Panc1 (cell line): ENCODE measurements at places on chromosomes 7 and 10.

GRCh38 chr10:69638642-69639041 is 8.6 kb downstream of the FAM241B start:
- no peak for DNase-seq

DNA sequence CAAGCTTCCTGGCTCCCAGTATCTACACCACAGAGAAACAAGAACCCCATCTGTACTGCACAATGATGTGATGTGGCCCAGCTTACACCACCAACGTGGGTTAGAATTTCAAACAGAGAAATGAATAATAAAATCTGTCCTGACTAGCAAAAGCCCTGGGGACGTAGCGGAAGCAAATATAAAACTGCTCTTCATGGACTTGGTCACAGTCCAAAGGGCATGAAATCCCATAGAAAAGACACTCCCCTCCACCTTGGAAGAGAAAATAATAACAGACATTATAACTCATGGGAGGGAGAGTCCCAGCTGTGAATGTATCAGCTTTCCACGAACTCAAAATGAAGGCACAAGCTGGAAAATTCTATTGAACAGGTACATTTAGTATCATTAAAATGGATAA is 205.3 kb upstream of the GALNT17 start:
- no peak for DNase-seq

DNA sequence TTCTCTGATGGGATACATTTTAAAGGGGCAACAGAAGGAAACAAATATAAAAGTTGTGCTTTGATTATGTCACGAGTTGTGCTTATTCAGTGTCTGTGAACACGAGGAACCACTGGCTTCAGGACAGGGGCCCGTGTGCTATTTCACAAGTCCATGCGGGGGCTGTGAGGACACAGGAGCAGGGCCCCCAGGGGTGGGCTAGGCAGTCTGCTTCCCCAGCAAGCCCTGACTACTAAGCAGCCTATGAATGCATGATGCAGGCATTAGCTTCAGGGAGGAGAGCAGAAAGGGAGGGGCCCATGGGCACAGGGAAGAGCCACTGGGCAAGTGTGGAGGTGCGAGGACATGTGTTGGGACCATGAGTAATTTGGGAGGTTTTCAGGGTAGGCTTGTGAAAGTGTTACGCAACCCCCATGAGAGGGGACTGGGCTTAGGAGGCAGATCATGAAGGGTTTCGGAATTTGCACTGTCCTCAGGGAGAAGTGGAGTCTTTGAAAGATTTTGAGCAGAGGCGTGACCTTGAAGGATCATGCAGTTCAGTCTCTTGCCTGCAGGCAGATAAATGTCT is 424.9 kb downstream of the CALN1 start:
- no peak for DNase-seq

DNA sequence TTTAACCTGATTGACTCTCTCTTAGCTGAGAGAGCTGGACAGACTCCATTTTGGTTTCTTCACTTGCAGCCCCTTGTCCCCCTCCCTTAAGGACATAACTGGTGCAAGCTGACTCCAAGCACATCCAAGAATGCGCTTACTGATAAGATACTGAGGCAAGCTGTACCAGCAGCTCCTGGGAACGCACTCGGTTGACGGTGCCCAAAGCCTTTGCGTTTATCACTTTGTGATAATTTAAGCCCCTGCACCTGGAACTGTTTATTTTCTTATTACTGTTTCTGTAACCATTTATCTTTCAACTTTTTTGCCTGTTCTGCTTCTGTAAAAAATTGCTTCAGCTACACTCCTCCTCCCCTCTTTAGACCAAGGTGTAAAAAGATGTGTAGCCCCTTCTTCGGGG is 8.5 kb downstream of the AKR1B15 start:
- no peak for DNase-seq

DNA sequence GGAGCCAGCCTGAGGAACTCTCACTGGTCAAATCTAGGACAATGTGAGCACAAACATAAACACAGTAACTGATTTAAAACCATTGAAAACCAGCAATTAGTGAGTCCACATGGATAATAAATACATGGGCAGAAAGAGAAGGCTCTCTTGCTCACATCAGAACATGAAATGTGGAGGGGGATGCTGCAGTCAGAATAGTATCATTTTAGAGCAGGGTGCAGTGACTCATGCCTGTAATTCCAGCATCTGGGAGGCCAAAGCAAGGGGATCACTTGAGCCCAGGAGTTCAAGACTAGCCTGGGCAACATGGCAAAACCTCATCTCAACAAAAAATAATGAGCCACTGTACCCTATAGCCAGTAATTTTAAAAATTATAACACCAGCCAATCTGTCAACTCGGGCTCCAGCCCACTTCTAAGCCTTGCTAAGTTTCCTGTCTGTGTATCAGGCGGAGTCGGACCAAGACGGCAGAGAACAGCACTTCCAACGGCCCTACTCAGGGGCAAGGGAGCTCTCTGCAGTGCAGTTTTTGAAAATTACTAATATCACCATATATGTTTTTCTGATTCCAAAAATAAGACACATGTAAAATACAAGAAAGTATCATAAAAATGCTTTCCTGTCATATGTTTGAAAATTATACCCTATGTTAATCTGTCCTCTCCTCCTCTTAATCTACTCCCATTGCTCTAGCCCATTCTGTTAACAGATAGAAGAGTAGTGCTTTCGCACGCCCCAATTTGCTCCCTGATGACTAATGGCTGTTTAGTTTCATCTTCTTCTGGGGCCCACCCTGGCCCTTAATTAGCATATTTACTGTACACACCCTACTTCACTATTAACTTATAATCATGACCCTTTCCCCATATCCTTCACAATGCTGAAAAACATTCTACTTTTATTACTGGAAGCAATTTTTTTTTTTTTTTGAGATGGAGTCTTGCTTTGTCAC is 17.1 kb downstream of the URGCP start:
- no peak for DNase-seq

- DNase-seq, result no peak
These were observed 426.1 kb upstream of the LRRN3 start for GRCh38 chr7:110664803-110665202.

- no peak for DNase-seq
These were observed 37.5 kb downstream of the DENND11 start for GRCh38 chr7:141664450-141664849.

GRCh38 chr7:92848851-92849250 is 12.5 kb upstream of the CDK6 start:
- DNase-seq, result no peak

DNA sequence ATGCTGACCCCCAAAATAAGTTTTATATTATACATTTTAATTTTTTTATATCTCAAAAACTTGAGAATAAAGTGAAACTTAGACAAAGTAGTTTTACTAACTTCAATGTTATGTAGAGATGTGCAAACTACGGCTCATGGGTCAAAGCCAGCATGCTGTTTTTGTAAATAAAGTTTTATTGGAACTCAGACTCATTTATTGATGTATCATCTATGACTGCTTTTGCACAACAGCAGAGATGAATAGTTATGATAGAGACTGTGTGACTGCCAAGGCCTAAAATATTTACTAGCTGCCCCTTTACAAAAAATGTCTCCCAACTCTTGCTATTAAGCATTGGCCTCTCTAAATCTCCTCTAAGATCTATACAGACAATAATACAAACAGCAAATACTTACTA is 12.4 kb downstream of the MTPN start:
- no peak for DNase-seq
